Thymus (tissue), 14 donors: ENCODE measurements at places on chromosomes 6 and 20.

DNA sequence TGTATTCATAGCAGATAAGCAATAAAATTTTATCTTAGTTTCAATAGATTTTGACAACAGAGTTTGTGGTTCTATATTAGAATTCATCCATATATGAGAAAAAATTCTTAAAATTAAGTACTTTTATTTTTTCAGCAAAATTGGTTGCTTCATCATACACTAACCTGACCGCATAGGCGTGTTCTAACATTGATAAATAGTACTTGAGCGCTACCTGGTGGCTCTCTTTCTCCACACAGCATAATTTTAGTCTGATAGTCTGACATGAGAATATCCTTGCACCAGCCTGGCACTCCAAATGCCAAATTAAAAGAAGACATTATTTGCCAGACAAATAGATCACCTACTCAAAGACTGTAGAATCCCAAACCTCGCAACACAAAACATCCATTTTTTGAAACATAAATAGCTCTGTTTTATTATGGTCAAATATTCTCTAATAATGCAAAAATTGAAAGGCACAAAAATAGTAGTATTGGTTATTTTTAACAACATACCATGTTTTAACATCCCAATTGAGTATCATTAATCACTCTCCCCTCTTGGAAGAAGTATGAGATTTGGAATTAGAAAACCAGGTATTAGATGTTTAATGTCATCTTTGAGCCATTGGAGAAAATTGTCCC lies 33.0 kb upstream of the FILIP1 start:
- H3K36me3 ChIP-seq = no peaks in the 10 kb centered on the region
- H3K27me3 ChIP-seq = no peaks in the 10 kb centered on the region
- H3K4me1 ChIP-seq = no peaks in the 10 kb centered on the region
- H3K27ac ChIP-seq = no peak overlapping the region
- H3K4me3 ChIP-seq = no peak overlapping the region
- peak; percentile 6 for DNase-seq

DNA sequence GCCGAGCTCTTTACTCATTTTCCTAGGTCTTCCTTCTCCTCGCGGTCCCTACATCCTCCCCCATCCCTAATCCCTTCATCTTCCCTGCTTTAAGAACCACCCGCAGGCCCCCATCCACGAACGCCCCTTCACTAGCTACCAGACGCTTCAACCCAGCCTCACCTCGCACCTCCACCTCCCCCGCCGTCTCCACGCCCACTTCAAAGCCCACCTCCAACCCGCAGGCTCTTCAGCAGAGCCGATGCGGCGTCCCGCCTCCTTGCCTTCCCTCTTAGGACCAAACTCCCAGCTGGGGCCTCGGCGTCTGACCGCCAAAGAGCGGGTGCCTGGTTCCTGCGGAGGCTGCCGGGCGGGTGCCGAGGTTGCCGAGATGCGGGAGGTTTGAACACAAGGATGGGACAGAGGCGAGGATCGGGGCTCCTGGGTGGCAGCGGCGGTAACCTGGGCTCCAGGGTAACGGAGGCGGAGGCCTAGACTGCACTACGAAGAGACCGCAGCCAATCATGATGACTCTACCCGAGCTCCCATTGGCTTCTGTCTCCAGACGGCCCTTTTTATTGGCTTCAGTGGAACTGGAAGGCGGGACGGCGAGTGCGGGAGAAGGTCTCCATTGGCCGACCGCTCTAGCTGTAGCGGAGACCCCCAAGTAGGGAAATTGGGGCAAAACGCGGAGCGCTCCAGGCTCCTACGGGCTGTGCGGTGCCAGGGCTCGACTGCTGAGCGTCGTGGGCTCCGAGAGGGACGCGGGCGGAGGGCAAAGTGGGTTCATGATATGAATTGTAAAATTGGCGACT lies at the start of gene LCA5:
Gene LCA5, minus strand, starts transcription at position 477 of the 794 bp plus-strand sequence. CDS start 18,536 bp downstream, outside the sequence.
- H3K4me3 ChIP-seq = peak within 1 kb of the TSS; percentile 68
- H3K27ac ChIP-seq = peak within 1 kb of the TSS; percentile 87
- peaks cover 2% of the 10 kb centered on the region for H3K27me3 ChIP-seq

DNA sequence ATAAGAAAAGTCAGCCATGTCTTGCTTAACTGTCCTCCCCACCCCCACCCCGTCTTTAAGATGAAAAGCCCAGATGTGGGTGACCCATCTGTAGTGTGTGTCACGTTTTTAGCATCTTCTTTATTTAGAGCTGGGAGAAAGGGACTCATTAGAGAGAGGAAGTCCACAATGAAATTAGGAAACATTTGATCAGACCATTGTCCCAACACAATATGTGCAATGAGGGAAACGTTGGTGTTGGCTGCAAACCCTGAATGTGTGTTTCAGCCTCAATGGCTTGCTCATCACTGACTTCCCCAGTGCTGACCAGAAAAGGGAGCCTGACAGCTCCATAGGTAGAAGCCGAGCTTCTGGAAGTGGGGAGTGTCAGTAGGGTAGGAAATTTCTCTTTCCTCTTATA lies 475.7 kb downstream of the CD83 start:
- H3K27me3 ChIP-seq = no peaks in the 10 kb centered on the region
- no peaks in the 10 kb centered on the region for H3K36me3 ChIP-seq
- H3K4me1 ChIP-seq = no peaks in the 10 kb centered on the region
- DNase-seq = no peak
- H3K27ac ChIP-seq = no peak overlapping the region

- H3K4me3 ChIP-seq = no peak overlapping the region
- no peak overlapping the region for H3K27ac ChIP-seq
- peaks cover 14% of the 10 kb centered on the region for H3K4me1 ChIP-seq
- no peaks in the 10 kb centered on the region for H3K36me3 ChIP-seq
- no peak for DNase-seq
Measured at GRCh38 chr6:165845493-165845892, 182.5 kb upstream of the PDE10A start.

GRCh38 chr6:169099411-169100202 lies 154.0 kb downstream of the THBS2 start:
- H3K4me3 ChIP-seq = no peak overlapping the region

DNA sequence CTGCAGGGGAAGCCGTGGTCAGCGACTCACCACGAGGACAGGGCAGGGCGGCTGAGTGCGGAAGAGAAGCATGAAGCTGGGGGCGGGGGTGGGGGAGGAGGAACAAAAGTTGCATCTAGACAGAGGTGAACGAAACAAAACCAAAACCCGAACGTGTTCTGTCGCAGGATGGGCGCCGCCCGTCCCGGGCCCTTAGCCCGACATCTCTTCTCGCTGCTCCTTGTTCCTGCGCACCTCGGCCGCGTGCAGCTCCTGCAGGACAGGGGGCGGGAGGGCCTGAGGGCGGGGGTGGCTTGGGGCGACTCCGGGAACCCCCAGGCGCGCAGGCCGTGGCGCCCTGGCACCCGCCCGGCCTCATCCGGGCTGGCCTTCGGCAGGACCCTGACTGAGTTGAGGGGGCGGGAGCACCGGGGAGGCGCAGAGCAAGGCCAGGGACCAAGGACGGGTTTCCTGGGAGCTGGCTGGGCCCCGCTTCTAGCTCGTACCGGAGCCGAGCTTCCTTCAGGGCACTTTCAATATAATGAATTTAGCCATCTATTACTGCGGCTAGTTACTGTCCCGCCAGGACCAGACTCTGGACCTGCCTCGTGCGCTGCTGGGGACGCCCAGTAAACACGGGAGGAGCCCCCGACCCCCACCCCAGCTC lies 12.0 kb downstream of the STMN3 start:
- H3K27ac ChIP-seq = peak overlapping the region; percentile 88
- peaks cover 58% of the 10 kb centered on the region for H3K4me1 ChIP-seq
- no peaks in the 10 kb centered on the region for H3K27me3 ChIP-seq
- H3K4me3 ChIP-seq = peak overlapping the region; percentile 28
